Omental fat pad (tissue), 4 donors: ENCODE measurements at places on chromosomes 1 and 21. TPM values are rescaled to one million over a fixed set of nuclear protein-coding genes. Genes with fewer than 3 reads are reported as not detected.

Gene CYP4A22
- total RNA-seq, result 1.0 TPM

DNA sequence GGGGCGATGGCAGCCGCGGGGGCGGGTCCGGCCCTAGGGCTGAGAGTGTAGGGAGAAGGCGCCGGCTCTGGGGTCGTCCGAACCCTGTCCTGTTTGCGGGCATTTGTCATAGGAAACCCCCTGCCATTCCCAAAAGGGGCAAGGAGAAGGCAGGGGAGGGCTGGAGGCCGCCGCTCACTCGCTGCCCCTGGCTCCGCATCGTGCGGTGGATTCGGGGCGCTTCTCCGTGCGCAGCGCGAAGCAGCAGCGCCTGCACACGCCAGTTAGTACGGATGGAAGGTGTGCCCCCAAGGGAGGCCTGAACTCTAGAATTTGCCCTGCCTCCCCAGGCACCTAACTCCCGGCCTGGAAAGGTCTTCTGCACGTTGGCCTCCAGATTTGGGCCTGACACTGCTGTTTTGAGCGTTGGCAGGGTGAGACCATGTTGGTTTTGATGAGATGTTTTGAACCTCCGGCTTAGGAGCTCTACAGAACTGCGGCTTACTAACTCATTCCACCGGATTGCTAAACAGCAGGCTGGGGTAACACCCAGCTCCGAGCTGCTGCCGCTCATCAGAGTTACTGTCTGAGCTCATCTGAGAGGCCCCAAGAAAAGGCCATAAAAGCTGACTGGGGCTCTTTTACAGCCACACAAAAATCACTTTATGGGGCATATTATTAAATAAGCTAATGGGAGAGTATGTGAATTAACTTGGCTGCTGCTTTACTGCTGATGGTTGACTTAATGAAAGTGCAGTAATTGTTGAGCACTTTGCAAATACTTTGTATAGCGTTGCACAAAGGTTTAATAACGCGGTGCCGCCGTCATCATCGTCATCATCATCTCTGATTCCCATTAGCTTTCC is 987 bp downstream of the GPR137B start:
- DNase-seq, result no peak

DNA sequence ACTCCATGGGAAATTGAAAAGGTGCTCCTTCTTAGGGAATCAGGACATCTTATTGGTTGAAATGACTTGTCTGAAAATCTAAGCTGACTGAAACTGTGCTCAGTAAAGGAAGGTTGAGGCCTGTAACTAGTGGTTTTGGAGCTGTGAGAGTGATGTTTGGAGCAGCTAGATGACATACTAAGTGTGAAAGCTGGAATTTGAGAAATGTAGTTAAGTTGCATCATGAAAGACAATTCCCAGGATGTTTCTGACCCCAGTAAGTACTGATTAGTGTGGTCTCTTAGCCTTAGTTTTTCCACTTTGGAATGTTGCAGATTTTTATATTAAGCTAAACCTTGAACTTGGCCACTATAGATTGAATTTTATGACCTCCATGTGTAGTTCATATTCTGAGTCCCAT is 154.9 kb downstream of the PAPPA2 start:
- no peak for DNase-seq

DNA sequence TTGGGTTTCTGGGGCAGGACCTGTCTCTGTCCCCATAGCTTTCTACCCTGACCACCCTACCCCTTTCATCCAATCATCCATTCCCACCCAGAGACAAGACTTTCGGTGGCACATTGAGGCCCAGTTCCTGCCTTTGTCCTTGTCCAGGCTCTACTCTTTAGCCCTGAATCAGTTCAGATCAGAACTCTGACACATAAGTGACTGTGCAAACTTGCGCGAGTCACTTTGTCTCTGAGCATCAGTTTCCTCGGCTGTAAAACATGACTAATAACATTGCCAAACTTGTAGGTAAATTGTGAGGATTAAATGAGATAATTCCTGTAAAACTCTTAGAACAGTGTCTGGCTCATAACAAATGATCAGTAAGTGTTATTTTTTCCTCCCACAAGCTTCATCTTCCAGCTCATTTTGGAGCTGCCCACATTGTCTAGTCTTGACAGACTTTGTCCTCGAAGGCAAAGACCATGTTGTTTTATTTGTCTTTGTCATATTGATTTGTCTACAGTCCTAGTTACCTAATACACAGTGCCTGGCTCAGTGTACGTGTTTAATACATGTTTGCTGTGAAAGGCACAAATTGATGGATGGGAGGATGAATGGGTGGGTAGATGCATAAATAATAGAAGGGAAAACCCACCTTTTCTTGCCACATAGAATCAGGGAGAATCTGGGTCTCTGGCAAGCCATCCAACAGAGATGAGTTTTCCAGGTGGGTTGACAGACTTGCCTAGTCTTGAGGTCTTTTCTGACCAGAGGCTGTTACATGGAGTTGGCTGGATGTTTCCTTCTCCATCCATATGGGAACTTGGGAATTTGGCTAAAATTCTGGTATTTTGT is 262.9 kb downstream of the OMA1 start:
- DNase-seq, result no peak

DNA sequence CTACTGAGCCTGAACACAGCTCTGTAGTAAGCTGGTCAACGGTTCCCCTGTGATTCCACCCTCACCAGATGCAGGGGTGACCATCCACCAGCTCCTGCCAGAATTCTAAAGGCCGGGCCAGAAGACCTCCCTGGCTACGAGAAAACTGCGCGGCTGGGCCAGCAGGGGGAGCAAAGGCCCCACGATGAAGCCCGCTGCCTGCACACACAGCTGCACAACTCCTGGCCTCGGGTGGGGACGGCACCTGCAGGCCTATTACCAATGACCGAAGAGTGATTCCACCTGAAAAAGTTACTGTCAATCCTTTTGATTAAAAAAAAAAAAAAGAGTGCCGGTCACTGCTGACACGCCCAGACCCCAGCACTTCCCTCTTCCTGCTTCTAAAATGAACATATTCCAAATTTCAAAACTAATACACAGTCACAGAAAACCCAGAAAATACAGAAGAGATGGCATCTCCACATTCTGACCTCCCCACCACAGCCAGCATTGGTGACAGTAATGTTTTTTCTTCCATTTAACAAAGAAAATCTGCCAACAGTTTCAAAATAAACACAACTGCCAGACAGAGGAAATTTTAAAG is 49.8 kb upstream of the RIPK4 start:
- no peak for DNase-seq

DNA sequence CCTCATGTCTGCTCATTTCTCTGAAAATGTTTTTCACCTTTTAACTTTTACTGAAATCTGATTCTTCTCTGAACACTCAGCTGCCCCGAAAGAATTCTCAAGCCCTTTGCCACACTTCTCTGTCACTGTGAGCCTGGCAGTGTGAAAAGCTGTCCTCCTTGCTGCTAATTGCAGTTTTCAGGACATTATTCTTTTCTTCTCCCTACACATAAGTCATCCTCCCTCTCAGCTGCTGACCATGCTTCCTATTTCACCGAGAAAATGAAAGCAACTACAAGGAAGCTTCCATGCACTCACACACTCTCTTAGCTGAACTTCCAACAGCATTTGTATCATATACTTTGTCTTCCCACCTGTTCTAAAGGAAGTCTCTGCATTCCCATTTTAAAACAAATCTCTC is 15.8 kb downstream of the OLFM3 start:
- DNase-seq, result no peak

DNA sequence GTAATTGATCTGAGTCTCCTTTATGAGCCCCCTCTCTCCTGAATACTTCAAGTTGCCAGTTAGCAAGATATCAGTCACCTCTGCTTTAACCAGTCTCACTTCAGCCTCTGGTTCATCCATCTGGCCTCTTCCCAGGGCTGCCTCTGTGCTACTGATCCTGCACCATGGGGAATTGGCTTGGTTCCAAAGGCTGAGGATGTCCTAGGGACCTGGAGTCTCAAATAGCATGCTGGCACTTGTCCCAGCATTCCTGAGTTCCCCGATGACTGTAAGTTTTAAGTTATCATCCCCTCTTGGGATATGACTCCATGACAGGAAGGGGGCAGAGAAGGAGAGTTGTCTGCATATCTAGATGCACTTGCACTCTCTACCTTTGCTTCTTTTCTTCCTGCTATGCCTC is 252.0 kb downstream of the PTBP2 start:
- DNase-seq, result no peak

GRCh38 chr1:224675590-224675989 is 59.5 kb downstream of the CNIH3 start:
- no peak for DNase-seq

Gene PRAMEF6
- total RNA-seq, result not detected

- DNase-seq, result no peak
Measured at GRCh38 chr21:39096754-39097153, 86.5 kb downstream of the PSMG1 start.

DNA sequence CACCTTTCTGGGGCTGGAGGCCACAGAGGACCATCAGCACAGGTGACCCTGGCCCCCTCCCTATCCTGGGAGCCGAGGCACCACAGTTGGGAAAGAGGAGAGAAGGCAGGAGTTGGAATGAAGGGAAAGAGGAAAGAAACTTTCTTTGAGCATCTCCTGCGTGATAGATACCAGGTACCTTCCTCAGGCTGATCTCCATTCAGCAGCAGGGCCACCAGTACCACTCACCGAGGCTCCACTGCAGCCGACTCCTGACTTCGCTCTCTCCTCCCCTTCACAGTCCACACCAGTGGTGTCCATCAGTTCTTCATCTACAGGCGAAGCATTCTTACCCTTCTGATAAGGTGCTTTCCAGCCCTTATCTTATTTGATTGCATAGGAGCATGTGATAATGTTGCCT is 55.3 kb downstream of the LGR6 start:
- DNase-seq, result no peak

DNA sequence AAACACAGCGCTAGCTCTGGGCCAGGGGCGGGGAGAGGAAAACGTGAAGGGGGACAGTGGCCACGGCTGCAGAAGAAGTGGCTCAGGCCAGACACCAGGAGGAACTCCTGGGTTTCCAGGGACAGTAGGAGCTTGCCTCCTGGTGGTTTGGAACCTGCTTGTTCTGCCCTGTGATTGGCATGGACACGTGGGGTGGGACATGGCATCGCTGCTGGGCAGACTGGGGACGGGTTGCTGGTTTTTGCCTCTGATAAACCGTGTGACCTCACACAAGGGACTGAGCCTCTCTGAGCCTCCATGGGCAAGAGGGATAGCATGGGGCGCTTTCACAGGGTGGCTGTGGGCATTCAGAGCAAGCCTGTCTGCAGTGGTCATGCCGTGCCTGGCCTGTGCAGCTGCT is 7.5 kb upstream of the PLCH2 start:
- DNase-seq, result no peak

DNA sequence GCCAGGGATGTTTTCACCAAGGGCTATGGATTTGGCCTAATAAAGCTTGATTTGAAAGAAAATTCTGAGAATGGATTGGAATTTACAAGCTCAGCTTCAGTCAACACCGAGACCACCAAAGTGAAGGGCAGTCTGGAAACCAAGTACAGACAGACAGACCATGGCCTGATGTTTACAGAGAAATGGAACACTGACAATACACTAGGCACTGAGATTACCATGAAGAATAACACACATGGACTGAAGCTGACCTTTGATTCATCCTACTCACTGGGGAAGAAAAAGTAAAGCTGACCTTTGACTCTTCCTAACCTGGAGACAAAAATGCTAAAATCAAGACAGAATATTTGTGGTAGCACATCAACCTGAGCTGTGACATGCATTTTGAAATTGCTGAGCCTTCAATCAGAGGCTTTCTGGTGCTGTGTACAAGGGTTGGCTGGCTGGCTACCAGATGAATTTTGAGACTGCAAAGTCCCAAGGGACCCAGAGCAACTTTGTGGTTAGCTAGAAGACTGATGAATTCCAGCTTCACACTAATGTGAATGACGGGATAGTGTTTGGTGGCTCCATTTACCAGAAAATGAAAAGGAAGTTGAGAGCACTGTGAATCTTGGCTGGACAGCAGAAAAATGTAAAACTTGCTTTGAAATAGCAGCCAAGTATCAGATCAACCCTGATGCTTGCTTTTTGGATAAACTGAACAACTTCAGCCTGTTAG is 190.4 kb upstream of the KCTD3 start:
- no peak for DNase-seq

DNA sequence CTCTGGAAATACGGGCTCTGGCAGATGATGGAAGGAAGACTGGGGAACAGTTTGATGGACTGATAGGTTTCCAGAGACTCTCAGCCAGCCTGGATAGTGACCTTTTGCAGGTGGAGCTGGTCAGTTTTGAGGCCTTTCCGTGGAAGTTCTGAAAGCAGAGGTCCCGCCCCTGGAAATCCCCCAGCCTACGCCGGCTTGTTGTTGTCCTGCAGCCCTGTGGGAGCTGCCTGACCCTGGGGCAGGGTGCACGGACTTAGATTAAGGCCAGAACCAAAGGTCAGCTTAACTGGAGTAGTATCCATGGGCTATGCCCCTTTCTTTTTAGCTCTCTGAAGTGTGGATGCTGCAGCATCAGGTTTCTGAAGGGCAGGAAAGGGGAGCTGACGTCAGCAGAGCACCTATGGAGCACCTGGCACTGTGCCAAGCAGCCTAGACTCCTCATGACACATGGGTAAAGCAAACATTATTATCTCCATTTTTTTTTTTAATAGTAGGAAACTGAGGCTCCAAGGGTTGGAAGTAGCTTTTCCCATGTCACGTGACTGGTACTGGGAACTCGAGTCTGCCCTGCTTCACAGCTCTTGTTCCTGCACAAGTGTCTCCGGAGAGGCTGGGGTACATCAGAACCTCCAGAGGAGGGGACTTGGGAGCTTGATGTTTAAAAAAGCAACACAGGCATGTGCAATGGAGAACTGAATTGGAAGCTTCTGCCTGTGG is 38.5 kb downstream of the IER5 start:
- no peak for DNase-seq

Gene NHLH2
- not detected for total RNA-seq

Gene SELP
- 8.2 TPM for total RNA-seq

GRCh38 chr1:164958982-164959768 is 397.3 kb downstream of the LMX1A start:
- no peak for DNase-seq

DNA sequence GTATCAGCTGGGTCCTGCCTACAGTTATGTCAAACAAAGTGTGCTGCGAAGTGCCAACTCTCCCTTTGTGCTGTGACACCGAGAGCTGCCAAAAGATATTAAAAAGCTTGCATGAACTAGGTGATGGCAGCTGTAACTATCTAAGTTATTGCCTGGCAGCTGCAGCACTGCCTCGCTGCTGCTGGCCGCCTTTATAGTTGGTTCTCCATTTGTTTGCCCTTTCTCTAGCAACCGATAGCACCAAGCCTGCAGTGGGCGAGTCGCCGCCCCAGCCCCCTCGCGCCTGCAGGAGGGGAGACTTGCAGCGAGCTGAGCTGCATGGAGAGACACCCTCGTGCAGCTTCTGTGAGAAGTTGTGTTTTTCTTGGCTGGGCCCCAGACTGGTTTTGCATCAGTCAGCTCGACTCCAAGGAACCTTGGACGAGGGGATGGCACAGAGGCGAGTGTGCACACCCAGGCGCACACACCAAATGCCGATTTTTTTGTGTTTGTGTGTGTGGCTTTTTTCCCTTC is 330.6 kb downstream of the RPS6KC1 start:
- no peak for DNase-seq

DNA sequence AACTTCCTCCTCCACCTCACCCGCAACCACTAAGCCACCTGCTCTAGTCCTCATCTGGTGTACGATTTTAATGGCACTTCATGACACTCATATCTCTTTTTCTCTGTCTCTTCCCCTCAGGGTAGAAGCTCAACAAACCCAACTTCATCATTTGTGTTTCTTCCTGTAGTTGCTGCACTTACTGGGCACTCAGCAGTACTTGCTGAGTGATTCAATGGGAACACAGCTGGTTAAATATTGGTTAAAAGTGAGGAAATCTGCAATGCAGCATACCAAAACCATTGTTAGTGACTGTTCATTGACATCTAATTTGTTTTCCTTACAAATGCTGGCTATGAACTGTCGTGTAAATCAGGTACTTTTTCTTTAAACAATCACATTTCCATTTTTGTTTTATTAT is 541.1 kb upstream of the PRMT6 start:
- no peak for DNase-seq

GRCh38 chr21:25857308-25858074 is 122.7 kb downstream of the GABPA start:
- no peak for DNase-seq
